ENCODE measurements at places on chromosomes 6 and 20.

DNA sequence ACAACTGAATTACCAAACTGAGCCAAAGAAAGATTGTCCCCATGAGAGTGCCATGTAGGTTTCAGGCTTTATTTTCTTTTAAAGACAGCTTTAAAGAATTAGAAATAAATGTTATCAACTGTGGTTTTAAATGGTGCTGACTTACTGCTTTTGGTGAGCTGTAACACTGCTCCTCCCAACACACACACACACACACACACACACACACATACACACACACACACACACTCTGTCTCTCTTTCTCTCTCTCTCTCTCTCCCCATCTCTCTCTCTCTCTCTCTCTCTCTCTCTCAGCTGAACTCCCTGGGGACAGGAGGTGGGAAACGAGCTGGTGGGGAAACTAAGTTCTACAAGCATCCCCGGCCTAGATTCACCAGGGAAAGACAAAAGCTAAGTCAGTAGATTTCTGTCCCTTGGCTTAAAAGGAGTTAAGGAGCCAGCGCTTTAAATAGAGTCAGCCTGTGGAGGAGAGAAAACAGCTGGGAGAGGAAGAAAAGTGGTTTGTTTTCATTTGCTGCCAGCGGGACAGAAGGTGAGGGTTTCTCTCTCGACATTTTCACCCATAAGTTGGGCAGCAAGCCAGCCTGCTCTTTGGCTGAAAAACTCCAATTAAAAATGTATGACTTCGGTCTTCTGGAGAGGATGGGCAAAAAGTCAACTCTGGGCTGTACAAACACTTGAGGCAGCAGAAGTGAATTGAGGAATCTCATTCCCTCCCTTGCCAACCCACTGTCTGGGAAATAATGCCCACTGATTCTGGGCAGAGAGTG is 27.4 kb downstream of the CBLN4 start:
- no peak for DNase-seq

GRCh38 chr20:51687108-51687507 is 81.1 kb downstream of the ATP9A start:
- no peak for DNase-seq

DNA sequence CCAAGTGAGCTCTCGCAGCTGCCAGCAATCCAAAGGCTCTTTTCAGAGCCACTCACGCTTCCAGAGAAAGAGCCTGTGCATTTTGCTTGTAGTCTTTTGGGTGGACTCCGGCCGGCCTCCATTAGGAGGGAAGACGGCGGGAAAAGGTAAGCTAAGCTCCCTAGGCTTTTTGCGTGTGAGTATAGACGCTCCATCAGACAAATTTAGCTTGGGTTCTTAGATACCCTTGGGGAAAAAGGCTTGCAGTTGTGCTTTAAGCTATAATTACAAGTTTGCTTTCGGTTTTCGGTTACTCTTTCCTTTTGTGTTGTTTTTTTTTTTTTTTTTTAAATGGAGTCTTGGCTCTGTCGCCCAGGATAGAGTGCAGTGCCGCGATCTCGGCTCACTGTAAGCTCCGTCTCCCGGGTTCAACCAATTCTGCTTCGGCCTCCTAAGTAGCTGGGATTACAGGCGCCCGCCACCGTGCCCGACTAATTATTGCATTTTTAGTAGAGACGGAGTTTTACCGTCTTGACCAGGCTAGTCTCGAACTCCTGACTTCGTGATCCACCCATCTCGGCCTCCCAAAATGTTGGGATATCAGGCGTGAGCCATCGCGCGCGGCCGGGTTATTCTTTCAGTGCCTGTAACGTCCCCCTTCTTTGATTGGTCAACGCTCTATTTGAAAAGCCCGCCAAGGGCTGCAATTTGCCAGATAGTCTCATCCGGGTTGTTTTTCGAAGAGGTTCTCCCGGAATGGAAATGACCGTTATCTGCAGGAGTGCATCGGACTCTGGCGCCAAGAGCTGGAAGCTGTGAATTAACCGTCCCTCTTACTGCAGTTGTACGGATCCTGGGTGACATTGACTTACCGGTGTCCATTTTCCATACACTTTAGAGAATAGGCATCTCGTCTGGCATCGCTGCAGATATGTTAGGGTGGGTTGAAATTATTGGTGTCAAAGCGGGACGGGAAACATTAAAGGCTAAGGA is 18.1 kb downstream of the OR2B2 start:
- DNase-seq: peak; percentile 88

- DNase-seq: no peak
Measured at GRCh38 chr6:125834348-125834747, 43.6 kb downstream of the NCOA7 start.

DNA sequence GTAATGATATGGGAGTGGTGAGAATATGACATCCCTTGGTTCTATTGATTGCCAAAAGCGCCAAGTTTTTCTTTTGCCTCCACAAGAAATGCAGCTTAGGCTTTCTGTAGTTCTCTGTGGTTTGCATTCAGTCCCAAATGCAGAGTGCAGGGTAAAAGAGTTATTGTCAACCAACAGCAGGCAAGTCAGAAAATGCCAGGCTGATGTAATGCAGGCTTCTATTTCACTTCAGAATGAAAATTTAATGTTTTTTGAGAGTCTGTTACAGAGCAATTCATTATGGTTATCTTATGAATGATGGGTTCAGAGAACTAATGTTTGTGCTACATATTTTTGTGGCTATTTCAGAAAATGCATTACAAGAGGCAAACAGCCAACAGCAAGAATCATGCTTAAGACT is 293.5 kb downstream of the CENPW start:
- DNase-seq: no peak

- no peak for DNase-seq
Measured at GRCh38 chr6:146787876-146788508, 189.2 kb downstream of the ADGB start.

GRCh38 chr20:39857187-39857586 is 831.8 kb downstream of the MAFB start:
- no peak for DNase-seq

DNA sequence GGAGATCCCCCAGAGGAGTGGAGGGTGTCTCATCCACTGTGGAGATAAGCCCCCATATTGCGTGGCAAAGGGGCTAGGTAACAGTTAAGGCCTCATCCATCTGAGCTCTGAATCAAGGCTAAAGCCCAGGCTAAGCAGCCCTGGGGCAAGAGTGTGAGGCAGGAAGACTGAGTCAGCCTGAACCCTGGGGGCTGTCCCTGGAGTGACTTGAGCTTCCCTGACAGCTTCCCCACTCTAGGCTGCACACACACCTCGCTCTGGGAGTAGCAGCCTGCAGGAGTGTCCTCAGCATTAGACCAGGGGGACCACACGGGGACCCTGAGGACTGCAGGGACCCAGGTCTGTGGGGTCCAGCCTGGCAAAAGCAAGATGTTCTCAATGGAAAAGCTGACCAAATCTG is 27.9 kb downstream of the UBD start:
- DNase-seq: no peak

Measured in stimulated activated effector memory CD8-positive, alpha-beta T cell treated with anti-CD3 and anti-CD28 coated beads, Interleukin-12 subunit alpha, Interleukin-12 subunit beta, amount 100 ng/mL, for 72 hours (primary cell).